ENCODE measurements at places on chromosomes 2 and 18.

GRCh38 chr2:110107092-110108079, 8.2 kb downstream of the MALL start:
- no peak for DNase-seq

GRCh38 chr18:35397976-35398375, 20.8 kb upstream of the ZNF396 start:
- no peak for DNase-seq

- DNase-seq: no peak
Measured at GRCh38 chr18:56641714-56642337, 3.4 kb upstream of the TXNL1 start.

- DNase-seq: peak; percentile 38
Measured at GRCh38 chr2:156385242-156385641, 50.9 kb upstream of the GPD2 start.

DNA sequence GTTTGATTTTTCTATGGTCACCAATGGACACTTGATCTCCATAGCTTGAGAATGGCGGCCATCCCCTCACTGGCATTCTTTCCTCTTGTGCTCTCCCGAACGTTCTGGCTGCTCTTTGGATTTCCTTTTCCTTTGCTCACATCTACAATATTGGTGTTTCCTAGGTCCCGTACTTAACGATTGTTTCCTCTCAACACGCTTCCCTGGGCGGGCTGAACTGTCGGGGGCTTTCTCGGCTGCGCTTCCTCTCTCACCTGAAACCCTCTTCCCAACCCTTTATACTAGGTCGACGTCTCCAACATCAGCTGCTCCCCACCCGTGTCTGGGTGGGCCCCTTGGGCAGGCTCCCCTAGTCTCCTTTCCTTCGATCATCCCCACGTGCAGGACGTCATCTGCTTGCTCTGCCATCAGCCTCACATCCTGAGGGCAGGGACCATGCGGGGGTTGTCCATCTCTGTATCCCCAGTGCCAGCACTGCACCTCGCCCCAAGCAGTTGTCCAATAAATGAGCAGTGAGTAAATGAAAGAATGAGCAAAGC, 634 bp upstream of the DIS3L2 start:
- DNase-seq: no peak

GRCh38 chr2:241620419-241620769, 16.6 kb downstream of the THAP4 start:
- peak; percentile 76 for DNase-seq

DNA sequence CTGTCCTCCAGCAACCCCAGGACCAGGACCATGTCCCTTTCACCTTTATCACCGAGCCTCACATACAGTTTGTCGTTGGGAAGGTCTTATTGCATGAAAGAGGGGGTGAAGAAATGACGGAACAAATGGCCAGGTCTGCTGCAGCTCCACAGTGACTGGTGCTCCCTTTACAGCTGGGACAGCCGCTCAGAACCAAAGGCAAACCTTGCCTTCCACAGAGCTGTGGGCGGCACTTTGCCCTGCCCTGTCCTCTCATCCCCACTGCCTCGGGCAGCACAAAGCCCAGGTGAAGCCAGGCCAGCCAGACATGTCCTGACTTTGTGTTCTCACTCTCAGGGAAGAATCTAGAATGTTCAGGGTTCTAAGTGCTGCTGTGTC, 961 bp downstream of the GPR55 start:
- DNase-seq: no peak

DNA sequence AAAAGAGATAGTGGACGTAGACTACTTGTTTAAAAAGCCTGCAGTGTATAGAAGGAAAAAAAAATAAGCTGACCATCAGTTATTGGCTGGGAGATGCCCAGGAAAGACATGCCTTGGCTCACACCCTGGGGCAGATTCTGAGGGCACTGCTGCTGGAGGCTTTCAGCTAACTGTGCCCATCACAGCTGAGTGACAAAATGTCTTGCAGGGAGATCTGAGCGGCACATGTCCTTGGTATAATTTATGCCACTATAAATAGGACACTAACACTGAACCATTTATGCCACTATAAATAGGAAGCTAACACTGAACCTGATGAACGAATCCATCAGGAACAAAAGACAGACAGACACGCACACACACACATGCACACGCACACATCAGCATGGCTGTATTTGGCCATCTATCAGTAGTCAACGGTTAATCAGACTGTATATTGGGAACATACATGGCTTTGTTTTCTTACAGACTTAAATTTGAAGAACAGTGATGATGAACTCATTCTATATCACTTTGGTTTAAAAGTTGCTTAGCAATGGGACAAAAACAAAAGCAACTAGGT, 68.2 kb upstream of the NOSTRIN start:
- DNase-seq: no peak

DNA sequence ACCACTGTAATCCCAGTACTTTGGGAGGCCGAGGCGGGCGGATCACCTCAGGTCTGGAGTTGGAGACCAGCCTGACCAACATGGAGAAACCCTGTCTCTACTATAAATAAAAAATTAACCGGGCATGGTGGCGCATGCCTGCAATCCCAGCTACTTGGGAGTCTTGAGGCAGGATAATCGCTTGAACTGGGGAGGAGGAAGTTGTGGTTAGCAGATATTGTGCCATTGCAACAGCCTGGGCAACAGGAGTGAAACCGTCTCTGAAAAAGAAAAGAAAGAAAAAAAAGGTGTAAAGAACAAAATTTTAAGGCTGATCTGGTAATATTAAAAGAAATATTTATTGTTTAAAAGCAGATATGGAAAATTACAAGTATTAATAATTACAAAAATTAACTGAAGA, 29.7 kb downstream of the ZNF804A start:
- no peak for DNase-seq

DNA sequence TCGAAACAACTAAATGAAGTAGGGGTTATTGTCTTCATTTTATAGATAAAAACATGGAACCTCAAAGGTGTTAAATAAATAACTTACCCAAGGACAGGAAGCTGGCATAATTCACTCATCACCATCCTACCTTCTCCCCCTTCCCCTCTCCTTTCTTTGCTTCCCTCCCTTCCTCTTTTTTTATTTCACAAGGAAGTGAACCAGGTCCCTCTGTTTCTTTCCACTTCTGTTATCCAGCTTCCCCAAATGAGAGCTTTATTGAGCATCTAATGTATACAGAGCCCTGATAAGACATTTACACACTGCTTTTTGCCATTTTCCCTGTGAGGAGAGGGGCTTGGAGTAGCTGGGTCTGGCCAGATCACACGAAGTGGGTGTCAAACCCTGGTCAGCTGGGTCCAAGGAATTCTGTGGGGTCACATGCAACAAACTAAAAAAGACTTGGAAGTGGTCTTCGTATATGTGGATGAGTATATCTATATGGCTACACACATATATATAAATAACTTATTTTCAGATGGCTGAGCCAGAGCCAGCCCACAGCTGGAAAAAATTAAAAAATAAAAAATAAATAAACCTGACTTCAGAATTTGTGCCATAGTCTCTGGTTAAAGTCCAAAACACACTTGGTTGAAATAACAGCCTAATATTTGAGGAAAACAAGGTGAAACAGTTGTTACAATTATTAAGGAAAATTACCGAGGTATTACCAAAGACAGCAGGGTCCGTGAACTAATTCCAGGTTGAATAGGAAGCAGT, 49.3 kb upstream of the FOSL2 start:
- no peak for DNase-seq

DNA sequence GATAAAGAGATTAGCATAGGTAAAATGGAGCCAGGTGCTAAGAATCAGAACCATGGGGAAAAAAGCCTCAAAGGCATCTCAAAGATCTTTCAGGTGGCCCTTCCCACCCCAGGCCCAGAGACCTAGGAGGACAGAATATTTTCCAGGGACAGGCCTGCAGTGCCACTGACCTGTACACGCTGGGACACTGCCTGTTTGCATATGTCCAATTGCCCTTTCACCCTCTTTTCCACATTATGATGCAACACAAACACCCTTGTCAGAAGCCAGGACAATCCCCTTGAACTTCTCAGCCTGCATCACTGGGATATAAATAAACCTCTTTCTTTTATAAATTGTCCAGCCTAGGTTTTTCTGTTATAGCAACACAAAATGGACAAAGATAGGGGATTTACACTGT, 419.1 kb downstream of the TRIB2 start:
- no peak for DNase-seq

DNA sequence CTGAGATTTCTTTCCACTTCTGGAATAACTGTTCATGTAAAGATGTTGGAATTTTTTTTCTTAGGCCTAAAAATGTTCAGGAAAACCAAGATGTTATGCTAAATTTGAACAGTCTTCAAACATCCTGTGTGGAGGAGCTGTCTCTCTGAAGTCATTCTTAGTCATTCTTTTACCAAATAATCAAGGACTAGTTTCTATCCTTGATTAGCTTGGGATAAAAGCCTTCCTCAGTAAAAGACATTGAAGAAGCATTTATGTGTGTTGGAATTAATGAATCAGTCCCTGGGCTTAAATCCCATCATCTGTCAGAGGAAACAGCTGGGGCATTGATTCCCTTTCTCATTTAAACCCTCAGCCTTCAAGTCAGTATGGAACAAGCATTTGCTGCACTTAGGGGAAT, 300.1 kb upstream of the NXPH2 start:
- no peak for DNase-seq

DNA sequence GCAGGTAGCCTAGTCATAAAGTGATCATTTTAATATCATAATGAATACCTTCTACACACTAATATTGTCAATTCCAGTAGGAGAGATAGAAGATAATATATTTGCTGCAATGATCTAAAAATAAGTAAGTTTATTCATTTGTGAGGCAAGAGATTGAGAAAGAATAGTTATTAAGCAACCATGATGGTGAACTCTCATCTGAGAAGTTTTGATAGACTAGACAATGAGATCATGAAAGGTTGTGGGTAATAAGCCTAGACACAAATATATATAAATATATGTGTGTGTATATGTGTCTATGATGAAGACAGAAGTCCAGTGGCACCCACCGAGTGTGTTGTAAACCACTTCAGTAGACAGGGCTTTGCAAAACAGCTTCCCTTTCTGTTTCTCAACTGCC, 181.0 kb upstream of the CHST9 start:
- DNase-seq: no peak

GRCh38 chr2:183250061-183250460, 125.8 kb downstream of the NUP35 start:
- no peak for DNase-seq

DNA sequence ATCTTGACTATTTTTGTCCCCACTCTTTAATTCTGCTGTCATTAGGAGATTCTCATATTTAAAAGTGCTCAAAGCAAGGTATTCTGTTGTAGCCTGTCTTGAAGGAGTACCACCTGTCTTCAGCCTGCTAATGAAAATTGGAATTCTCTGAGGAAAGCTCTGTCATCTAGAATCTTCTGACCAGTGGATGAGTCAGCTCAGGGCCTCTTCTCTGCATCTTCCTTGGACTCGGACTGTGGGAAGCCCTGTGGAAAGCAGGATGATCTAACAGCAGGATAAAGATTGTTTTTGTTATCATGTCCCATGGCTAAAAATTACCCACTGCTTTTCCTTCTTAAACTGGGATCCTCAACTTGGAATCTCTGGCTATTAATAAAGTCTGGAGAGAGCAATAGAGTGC, 18.7 kb upstream of the TMEM200C start:
- no peak for DNase-seq

DNA sequence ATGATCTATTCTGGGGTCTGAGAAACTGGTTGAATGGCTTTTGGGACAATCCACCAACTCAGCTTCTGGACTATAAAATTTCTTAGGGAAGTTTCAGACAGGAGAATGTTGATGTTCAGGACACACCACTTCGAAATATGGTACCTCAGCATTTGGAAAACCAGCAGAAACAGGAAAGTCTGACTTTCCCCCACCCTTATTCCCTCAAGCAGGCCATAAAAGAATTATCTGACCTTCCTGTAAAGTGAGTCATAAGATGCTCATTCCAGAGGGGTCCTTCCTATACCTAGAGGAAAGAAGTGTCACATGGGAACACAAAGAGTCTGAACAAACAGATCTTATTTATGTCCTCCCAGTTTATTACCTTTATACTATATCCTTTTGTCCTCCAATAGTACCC, 415.0 kb downstream of the CPS1 start:
- DNase-seq: no peak

DNA sequence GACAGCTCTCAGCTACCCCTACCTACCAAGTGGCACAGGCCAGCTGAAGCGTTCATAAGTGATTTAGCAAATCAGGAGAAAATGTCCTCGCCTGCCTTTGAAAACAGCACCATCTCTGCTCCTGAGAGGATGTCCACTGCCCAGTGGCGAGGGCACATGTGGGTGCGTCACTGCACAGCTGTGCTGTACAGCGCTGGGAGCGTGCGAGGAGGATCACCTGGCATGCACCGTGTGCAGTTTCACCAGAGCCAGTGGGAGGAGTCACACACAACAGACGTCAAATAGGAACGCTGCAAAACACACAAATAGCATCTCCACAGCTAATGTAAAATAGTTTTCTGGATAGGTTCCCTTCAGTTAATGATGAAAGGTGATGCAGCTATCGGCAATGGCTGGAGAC, 154.1 kb downstream of the HDAC4 start:
- no peak for DNase-seq

GRCh38 chr18:80145196-80145804, 36.2 kb downstream of the ADNP2 start:
- DNase-seq: no peak

GRCh38 chr2:219551441-219552381, 7.9 kb downstream of the TMEM198 start:
- DNase-seq: no peak

- no peak for DNase-seq
Measured at GRCh38 chr2:86284401-86284841, 53.0 kb downstream of the REEP1 start.

DNA sequence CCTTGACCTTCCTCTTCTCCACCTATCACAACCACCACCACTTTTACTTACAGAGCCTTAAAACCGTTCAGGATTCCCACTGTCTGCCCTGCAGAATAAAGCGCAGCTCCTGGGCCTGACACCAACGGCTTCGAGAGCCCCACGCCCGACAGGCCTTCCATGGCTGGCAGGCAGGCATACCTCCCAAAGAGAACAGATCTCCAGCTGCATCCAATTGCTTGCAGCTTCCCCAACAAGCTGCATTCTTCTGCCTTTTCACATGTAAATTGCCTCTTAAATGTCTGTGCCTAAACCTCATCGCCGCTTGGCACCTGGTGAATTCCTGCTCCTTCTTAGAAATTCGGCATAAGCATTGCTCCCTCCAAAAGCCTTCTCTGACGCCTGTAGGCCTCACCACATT, 31.5 kb upstream of the FAM124B start:
- DNase-seq: no peak

DNA sequence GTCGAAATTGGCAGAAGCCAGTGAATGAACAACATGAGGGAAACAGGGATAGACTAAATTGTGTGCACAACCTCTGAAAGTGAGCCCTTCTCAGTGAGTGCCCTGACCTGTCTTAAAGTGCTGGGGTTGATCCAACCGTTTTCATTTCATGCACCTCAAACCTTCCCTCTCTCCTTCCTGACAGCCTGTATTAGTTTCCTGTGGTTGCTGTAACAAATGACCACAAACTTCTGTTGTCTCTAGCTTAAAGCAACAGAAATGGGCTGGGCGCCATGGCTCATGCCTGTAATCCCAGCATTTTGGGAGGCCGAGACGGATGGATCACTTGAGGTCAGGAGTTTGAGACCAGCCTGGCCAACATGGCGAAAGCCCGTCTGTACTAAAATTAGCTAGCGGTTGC, 48.8 kb upstream of the PPP1CB start:
- DNase-seq: no peak

GRCh38 chr2:96534701-96535181, 1.8 kb upstream of the ARID5A start:
- no peak for DNase-seq

- DNase-seq: no peak
Measured at GRCh38 chr2:60509066-60509465, 44.4 kb downstream of the BCL11A start.

- DNase-seq: no peak
Measured at GRCh38 chr2:99756059-99756458, 266.2 kb upstream of the REV1 start.
